ENCODE measurements at places on chromosomes 13 and 19. TPM values are rescaled to one million over a fixed set of nuclear protein-coding genes. Genes with fewer than 3 reads are reported as not detected.
A peak's percentile ranks its signal among the peaks of the same experiment; 100 is the strongest.

Gene ZNRF4
- total RNA-seq = not detected

Gene ZNF888
- 1.3 TPM for total RNA-seq

Gene CYP4F3
- total RNA-seq = not detected

Gene CEACAM7
- total RNA-seq = not detected

Gene C19orf33
- 6.7 TPM for total RNA-seq

- DNase-seq = no peak
These were observed 195.9 kb downstream of the LHFPL6 start for GRCh38 chr13:39407138-39407537.

GRCh38 chr13:25147638-25148401 lies 24.3 kb downstream of the AMER2 start:
- no peak for DNase-seq

- DNase-seq = no peak
These were observed 234.9 kb downstream of the TUBA3C start for GRCh38 chr13:18946738-18947137.

GRCh38 chr19:45590300-45591003 lies 5.8 kb upstream of the OPA3 start:
- DNase-seq = no peak

DNA sequence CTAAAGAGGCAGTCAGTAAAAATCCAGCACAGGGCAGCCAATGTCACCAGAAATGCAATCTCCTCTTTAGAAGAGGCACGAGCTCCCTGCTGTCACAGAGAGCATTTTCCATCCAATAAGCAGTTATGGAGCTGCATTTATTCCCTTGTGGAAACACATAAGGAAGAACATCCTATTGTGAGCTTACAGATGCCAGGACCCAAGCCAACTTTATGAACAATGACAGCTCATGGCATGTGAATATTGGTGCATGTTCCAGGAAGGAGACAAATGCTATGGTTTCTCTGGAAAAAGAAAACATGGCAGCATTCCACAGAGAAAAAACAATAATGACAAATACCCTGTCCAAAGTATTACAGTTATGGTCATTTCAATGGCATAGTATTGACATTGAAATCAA lies 955.6 kb downstream of the UQCRFS1 start:
- DNase-seq = no peak

DNA sequence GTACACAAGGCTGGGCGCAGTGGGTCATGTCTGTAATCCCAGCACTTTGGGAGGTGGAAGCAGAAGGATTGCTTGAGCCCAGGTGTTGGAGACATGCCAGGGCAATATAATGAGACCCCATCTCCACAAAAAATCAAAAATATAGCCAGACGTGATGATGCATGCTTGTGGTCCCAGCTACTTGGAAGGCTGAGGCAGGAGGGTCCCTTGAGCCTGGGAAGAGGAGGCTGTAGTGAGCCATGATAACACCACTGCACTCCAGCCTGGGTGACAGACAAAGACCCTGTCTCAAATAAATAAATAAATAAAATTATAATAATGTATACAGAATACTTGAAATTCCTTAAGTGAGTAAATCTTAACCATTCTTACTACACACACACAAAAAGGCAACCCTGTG lies 127.7 kb downstream of the SPRY2 start:
- DNase-seq = no peak

DNA sequence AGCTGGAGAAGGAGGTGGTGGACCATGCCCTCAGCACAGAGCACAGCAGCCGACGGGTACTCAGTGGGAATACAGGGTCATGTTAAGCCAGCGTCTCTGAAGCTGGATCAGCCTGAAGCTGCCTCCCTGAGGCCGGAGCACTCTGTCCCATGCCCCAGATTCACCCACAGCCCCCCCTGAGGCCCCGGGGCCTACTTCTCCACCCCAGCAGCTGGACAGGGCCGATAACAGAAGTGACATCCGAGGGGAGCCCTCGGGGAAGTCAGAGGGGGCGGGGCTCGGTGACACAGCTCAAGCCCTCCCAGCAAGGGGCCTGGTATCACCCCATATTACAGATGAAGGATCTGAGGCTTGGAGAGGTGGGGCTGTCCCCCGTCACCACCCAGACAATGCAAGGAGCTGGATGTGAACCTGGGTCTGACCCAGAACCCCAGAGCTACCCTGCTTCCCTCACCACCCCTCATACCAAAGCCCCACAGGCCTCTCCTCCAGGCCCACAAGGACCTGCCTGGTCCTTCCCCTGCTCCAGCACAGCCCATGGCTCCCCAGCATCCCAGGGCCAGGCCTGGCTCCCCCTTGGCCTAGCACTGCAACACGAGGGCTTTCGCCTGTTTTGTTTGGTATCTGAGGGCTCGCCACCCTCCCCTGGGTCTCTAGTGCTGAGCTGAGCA lies 5.7 kb downstream of the R3HDM4 start:
- no peak for DNase-seq

DNA sequence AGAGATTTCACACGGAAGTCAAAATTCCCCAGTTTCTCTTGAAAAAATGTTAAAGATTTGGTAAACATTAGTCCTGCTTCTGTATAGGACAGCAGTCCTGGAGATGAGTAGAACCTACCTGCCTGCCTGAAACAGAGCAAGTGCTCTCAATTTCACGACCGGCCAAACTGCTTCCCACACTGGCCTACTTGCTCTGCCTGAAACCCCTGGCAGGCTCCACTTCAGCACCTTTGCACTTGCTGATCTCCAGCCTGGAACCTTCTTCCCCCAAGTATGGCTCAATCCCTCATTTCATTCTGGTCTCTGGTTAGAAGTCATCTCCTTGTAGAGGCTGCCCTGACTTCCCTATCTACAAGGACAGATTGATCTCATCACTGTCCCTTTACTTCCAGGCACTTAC lies 271.4 kb downstream of the DLEU7 start:
- DNase-seq = no peak

DNA sequence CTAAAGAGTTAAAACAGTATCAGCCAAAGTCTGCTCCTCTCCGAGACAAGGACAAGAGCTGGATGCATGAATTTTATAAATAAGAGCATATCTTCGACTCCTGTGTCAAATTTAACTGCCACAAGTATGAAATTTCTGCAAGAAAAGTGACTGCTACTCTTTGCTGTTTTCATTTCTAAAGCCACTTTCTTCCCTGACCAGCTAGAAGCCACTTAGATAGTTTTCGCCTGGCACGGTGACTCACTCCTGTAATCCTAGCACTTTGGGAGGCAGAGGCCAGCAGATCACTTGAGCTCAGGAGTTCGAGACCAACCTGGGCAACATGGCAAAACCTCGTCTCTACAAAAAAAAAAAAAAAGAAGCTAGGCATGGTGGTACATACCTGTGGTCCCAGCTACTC lies 61.3 kb downstream of the ENOX1 start:
- no peak for DNase-seq

DNA sequence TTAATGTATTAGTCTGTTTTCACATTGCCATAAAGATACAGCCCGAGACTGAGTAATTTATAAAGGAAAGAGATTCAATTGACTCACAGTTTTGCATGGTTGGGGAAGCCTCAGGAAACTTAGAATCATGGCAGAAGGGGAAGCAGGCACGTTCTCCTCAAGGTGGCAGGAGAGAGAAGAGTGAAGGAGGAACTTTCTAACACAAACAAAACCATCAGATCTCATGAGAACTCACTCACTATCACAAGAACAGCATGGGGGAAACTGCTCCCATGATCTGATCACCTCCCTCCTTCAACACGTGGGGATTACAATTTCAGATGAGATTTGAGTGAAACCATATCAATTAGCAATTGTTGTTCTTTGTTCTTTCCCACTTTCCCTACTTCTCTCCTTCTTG lies 689.0 kb upstream of the SLITRK1 start:
- DNase-seq = no peak

- DNase-seq = peak; percentile 64
These were observed 34.9 kb upstream of the RCBTB2 start for GRCh38 chr13:48567515-48568369.

- DNase-seq = no peak
These were observed 1019.0 kb downstream of the DIAPH3 start for GRCh38 chr13:59144700-59145099.
